Stimulated activated CD4-positive, alpha-beta T cell treated with anti-CD3 and anti-CD28 coated beads, Interleukin-1b, Interleukin-23, amount 100 ng/mL, for 1 hour (primary cell): ENCODE measurements at places on chromosomes 5 and 9.

DNA sequence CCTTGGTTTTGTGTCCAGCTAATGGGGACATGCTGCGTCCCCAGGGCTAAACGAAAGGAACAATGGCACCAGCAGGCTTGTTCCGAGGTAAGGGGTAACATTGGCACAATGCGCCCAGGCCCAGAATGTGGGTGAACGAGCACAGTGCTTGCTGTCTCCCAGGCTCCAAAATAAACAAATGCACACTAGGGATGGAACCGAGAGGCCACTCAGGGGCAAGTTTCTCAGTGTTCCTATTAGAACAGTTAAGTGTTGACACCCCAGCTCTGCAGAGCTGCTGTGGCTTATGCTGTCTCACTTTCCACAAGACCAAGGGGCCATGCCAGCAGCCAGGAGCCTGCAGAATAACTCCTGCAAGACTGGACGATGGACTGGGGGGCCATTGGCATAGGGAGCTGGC is 492.4 kb downstream of the GADD45G start:
- no peak for DNase-seq

GRCh38 chr5:57871496-57871895 is 388.9 kb upstream of the ACTBL2 start:
- DNase-seq, result no peak

- no peak for DNase-seq
Observed at GRCh38 chr5:95763941-95764340, 32.8 kb downstream of the RHOBTB3 start.

DNA sequence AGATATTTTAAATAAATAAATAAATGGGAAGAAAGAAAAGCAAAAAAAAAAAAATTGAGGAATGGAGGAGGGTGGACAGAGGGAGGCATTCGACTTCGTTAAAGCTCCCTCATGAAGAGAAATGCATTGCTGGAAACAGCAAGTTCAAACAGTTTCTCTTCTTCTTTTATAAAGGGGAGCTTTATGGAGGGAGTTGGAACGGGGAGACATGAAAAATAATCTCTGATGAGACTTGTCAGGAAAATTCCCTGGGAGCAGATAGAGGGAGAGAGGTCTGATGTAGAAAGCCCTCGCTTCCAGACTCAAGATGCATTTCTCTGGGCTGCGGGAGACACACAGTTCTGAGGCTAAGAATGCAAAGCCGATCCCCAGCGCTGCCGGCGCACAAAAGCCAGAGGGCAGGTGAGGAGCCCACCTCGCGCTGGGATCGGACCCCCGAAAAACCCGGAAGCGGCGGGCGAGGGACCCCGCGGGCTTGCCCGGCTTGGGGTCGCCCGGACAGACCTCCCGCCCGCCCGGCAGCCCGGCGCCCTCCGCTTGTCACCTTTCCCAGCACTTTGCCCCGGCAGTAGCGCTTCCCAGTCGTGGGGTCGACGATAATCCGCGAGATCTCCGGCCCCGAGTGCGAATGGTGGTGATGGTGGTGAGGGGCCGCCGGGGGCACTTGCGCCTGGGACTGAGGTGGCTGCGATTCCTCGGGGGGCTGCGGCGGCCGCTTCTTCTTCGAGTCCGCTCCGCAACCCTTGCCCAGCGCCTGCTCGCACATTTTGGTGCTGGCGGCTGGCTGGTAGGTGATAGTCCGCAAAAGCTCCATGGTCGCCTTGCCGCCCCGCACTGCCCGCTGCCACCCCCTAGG is 512 bp downstream of the PLK2 start:
- DNase-seq, result no peak

DNA sequence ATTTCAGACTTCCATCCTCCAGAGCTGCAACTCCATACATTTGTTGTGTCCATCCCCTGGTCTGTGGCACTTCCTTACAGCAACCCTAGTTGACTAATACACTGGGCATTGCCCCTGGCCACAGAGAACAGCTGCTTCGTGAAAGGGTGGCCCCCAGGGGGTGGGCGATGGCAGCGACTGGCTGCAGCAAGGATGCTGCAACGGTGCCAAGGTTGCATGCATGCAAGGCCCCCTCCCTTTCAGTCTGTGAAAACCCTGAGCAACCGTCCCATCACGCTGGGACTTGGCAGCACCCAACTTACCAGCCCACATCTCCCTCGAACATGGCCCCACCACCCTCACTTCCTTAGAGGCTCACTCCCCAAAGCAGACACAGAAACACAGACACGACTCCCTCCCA is 162.5 kb downstream of the MED10 start:
- DNase-seq, result no peak

GRCh38 chr9:111114486-111114885 is 76.2 kb upstream of the LPAR1 start:
- DNase-seq, result no peak

DNA sequence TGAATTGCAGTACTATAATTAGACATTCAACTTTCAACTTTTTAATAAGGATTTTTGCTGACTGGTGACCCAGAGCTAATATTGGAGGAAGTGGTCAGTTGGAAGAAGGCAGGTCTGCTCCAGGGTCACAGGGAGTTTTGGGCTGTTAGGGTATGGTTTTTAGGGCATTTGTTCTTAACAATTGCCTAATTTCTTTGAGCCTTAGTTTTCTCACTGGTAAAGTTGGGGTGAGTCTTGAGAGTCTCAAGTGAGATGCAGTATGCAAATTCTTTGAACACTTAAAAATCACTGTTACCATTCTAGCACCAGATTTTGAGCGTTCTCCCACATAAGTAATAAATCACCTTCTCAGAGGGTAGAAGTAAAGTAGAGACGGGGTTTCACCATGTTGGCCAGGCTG is 50.9 kb downstream of the RMI1 start:
- DNase-seq, result no peak

DNA sequence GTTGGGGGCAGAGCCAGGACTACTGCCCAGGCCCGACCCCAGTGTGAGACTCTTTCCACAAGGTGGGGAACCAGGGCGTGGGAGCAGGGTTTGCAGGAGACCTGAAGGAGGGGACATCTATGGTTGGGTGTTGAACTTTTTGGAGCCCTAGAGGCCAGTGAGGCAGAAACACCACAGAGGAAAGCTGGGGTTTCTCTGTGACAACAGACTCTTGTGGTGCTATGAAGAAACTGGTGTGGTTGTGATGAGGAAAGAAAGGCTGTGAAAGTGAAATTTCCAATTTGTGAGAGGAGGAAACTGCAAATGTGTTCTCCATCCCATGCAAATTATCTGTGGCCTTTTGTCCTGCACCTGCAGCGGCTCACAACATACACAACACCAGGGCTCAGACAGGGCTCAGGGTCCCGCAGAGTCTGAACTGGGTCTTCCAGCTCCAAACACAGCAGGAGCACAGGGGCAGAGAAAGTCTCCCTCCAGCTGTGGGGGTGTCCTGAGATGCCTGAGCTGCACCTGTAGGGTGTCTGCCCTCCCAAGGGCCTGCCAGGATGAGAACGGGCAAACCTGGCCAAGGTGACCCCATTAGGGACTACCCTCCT is 51.4 kb upstream of the GRHPR start:
- DNase-seq, result no peak
